Retina (tissue), 1 donor: ENCODE measurements at places on chromosomes 13 and 19.

GRCh38 chr13:21032656-21033055 lies 28.7 kb downstream of the LATS2 start:
- no peak for DNase-seq

DNA sequence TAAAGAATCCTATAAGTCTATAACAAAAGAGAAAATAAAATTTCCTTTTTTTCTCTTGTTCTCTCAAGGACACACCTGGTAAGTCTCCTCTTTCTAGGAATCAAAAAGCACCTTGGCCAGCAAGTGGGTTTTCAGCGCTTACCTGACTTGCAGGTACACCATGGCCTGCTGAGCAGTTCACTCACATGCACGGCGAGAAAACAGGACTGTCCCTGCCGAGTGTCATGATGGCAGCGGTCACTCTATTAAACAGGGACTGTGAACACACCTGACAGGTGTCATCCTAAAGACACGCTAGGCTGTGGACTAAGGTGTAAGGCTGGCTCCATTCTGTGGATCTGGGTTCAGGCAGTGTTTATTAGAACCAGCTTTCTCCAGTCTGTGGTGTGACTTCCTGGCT lies 170.2 kb downstream of the TEX29 start:
- DNase-seq: no peak

- no peak for DNase-seq
These were observed 1666.0 kb downstream of the EFNB2 start for GRCh38 chr13:104869501-104869900.

GRCh38 chr13:42373048-42373812 lies 101.3 kb downstream of the AKAP11 start:
- no peak for DNase-seq

DNA sequence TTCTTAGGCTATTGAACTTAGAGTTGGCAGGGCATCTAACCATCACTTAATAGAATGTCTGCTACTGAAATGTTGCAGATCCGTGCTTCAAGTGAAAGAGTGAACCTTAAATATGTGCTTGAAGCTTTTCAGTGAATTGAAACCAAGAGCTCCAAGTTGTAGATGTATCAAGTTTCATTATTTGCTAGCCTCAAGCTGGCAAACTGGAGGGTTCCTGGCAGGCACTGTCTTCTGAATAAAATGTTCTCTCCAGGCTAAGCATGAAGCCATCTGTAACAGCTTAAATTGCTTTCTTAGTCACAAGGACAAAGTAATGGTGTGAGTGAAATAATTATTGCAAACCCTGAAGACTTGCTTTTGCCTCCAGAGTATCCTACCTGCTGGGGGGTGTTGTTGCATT lies 415.0 kb upstream of the SPRY2 start:
- no peak for DNase-seq

DNA sequence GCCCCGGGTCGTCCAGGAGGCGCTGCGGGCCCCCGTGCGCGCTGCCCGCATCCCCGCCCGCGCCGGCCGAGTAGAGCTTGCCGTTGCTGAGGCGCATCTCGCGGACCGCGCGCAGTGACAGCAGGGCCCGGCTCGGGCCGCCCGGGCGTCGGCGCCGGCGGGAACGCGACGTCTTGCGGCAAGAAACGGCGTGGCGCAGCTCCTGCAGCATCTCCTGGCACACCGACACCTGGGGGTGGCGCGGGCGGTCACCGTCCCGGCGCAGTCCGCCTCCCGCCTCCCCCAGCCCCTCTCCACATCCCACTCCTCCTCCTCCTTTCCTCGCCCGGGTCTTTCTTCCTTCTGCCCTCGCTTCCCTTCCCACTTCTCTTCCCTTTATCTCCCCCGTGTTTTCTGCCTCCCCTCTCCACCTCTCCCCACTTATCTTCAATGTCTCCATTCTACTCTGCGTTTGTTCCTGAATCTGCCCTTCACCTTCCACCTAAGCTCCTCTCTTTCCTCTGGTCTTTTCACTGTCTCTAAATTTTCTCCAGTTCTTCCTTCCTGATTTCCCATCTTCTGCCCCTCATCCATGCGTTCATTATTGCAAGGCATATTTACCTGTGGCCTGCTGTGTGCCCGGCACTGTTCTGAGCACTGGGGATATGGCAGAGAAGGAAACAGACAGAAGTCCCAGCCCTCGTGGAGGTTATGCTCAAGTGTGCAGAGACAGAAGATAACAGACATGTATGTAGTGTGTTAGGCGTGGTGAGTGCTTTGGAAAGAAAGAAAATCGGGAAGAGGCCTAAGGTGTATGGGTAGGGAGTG lies 5.2 kb upstream of the ATP1A3 start:
- peak; percentile 47 for DNase-seq

DNA sequence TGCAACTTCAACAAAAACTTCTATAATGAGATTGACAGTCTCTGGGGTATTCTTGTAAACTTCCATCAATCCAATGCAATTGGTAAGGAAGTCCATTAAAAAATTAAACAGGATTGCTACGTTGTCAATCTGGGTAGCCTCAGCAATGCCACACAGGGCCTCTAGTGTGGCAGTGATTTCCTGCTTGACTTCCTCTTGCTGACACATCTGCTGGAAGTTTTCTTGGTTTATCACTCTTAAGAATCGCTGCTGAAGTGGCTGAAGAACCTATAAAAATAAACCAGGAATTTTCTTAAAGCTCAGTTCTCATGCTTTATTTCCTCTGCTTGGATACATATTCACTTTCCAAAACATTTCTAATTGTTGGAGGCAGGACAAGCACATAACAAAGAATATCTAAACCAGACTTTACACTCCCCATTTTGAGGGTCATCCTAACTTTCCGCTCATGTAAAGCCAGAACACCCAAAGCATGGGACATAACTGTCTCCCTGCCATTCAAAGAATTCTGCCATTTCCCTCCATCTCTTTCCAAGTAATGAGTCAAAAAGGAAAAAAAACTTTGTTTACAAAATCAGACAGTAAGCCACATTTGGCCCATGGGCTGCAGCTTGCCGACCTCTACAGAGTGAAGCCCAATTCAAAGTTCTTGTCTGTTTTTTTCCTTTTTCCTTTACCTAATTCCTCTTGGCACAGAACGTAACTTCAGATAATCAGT lies 23.2 kb upstream of the EEF1AKMT1 start:
- no peak for DNase-seq

DNA sequence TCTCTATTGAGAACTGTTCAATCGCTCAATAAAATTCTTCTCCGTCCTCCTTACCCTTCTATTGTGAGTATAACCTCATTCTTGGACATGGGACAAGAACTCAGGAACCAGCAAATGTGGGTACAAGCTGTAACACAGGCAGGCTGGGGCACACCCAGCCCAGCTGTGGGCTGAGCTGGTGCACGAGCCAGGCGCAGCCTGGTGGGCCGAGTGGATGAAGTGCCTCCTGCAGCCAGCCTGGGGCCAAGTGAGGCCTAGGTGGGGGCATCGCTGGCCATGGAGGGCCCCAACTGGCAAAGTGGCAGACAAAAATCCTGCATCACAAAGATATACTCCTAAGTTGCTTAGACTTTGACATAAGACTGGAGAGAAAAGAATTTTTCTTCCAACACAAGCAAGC lies 57.9 kb upstream of the DIAPH3 start:
- no peak for DNase-seq

DNA sequence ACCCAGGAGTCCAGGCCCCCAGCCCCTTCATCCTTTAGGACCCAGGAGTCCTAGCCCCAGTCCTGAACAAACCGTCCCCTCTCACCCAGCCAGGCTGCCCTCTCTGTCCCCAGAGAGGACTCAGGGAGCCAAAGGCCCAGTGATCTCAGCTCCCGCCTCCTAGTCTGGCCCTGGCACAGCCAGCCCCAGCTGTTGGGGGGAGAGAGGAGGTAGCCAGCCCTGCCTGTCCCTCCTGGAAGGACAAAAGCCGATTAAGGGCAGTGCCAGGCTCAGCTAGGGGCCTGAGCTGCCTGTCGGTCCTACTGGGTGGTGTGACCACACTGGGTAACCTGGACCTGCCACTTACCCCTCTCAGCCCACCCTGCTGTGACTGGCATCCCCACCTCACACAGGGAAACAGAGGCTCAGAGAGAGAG lies 14.5 kb downstream of the LIPE start:
- DNase-seq: no peak

GRCh38 chr13:71864986-71865873 lies 1.8 kb downstream of the DACH1 start:
- peak; percentile 90 for DNase-seq

GRCh38 chr13:98377635-98378378 lies 199.1 kb downstream of the STK24 start:
- no peak for DNase-seq

DNA sequence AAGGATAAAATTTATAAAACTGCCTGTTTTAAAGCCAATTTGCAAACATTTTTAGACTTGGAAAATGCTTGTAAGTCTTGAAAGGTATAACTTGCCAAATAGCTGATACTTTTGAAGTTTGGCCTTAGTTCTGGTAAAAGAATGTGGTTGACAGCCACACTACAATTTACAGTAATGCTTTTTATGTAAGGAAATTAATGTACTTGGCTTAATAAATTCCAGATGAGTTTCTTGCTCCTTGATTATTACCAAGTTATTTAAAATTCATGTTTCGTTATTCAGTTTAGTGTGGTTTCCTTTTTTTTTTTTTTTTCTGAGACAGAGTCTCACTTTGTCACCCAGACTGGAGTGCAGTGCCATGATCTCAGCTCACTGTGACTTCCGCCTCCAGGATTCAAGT lies 14.9 kb downstream of the LMO7 start:
- DNase-seq: no peak

DNA sequence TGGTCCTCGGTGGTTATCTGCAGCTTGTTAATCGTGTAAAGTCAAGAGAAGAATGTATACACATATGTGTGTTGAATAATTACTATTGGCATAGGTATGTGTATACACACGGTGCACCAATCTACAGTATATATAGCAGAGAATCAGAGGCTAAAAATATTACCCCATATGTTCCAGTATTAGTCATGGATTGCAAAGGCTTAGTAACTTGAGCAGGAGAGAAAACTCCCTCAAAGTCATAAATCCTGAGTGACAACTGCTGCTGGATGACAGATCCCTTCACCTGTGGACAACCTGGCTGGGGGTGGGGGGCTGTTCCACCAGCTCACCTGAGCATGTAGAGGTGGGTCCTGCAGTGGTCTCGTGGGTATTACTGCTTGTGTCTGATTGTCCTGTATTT lies 185.0 kb downstream of the ZNF536 start:
- no peak for DNase-seq

- DNase-seq: no peak
These were observed 49.2 kb downstream of the STOML3 start for GRCh38 chr13:38941353-38941945.

DNA sequence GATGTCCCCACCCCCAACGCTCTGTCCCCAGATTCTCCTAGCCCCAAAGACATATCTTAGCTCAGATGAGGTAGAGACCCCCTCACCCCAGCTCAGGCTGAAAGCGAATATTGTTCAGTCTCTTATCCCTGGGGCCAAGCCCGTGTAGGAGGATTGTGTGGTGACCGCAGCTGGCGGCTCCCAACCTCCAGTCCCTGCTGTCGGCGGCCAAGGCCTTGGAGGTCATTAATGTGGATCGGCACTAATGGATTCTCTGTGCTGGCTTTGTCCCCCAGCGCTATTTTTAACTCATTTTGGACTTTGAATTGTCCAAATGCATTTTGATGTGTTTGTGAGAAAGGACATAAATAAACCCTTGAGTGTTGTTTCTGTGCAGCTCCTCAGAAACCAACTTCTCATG lies 124.2 kb downstream of the UQCRFS1 start:
- no peak for DNase-seq

DNA sequence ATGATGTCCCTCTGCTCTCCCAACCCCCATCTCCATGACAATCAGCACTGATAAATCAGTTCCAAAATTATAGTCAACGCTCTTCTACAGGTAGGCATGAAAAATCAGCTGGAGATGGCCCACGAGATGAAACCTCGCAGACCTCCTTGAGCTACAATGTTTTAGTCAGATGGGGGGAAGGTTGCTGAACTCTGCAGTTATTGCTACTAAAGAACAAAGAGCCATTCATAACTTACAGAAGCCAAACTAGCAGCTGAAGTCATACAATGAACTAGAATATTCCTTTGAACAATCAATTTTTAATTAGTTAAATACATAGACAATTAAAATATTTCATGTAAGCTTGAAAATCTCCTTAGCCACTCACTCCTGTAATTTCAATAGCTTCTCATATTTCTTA lies 179.2 kb downstream of the NHLRC3 start:
- peak; percentile 17 for DNase-seq

DNA sequence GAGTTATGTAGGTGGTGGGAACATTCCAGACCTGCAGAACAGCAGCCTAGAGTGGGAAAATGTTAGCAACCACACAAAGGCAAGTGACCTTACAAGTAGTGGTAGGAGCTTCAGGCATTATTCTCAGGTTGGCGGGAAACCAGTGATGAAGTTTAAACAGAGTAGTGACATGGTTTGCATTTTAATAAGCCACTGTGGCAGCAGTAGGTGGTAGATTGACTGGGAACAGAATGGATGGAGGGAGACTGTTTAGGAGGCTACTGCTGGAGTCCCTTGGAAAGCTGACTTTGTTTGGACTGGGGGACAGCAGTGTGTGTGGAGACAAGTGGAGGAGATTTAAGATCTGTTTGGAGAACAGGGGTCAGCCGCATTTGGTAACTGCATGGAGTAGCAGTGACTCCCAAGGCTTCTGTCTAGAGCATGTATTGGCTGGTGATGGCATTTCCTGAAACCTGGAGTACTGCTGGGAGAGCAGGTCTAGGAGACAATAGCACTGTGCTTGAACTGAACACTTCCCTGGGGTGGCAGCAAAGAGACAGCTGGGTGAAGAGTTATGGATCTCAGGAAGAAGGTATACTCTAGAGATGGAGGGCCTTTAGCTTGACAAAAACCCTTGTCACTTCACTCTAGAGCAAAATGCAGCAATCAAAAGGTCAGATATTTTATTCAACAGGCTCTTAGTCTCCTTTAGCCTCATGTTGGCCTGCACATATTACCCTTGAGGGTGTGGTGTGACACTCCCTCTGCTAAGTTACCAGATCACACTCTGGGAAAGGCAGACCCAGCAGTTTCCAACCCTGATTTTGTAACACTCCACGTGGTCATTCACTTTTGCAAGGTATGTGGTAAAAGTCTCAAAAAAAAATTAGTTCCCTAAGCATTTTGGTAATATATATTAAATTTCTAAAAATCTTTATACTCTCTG lies 70.3 kb downstream of the DHRS12 start:
- DNase-seq: no peak

- DNase-seq: no peak
These were observed 24.6 kb upstream of the ATP8A2 start for GRCh38 chr13:25347151-25347550.

DNA sequence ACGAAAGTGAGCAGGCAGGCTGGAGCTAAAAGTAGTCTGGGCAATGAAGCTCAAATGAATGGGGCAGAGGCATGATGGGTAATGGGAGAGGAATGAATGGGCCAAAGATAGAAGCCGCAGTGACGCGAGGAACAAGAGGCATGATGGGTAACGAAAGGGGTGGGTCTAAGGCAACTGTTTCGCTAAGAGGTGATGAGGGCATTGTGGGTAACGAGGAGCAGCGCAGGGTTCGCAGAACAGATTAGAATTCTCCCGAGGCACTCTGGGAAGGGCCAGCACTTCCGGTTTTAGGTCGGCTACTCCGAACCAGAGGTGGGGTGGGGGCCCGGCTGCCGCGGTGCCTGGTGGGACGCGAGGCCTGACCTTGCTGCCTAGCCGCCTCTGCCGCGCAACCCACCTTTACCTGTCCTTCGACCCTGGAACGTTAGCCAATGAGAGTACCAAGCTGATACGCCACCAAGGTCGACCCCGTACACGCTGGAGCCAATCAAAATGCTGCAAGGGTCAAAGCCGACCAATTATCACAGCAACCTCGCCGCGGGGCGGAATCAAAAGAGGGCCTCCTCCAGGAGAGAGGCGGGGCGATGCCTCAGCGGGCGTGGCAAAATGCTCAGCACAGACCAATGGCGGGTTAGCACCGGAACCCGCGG lies 563 bp upstream of the TOMM40 start:
- DNase-seq: peak; percentile 99
